ENCODE measurements at places on chromosomes 13 and 19.

- no peak for DNase-seq
These were observed 29.5 kb downstream of the COMP start for GRCh38 chr19:18761531-18762110.

DNA sequence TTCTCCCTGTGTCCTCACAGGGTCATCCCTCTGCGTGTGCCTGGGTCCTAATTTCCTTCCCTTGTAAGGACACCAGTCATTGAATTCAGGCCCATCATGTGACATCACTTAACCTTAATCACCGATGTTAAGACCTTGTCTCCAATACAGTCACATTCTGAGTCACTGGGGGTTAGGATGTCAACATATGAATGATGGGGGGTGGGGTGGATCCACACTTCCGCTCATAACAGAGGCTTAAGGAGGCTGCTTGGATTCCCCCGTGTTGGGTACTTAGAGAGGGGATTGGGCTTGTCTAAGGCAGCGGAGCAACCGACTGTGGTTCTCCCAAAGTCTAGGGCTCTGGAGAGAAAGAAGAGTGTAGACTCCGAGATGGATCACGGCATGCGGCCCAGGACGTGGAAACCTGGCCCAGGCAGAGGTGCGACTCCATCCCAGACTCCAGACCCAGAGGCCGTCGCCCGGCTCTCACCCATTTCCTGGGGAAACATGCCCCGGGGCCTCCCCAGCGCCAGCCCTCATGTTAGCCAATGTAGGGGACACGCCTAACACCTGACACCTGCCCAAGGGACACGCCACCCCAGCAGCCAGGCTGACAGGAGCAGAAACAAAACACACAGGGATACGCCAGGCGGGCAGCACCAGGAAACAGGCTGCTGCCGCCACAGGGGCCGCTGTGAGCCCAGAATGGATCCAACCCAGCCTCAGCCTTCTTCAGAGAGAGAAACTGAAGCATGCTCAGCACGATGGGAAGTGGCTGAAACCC, 17.1 kb upstream of the IGLON5 start:
- no peak for DNase-seq

- DNase-seq, result no peak
These were observed 652.5 kb downstream of the SLITRK1 start for GRCh38 chr13:83229574-83230305.

DNA sequence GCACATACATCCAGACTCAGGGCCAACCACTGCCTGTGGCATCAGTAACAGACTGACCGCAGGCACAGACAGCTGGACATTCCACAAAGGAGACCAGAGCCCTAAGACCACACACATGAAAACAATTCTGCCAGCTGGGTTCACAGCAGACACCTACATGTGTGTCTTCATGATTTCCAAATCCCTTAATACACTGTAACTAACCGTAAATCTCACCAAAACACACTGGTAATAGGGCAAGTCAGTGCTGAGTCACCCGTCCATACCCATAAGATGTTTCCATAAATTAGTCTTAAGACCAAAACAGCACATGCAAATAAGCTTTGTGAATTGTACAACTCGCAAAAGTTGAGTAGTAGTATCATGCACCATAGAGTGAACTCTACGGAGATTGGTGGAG, 65.4 kb downstream of the TUBGCP3 start:
- DNase-seq, result no peak

GRCh38 chr19:35977446-35978222, 17.4 kb upstream of the SDHAF1 start:
- DNase-seq, result no peak

- no peak for DNase-seq
These were observed 7.3 kb downstream of the OPA3 start for GRCh38 chr19:45577111-45577905.

GRCh38 chr13:50580684-50581305, 262.7 kb downstream of the DLEU7 start:
- no peak for DNase-seq

DNA sequence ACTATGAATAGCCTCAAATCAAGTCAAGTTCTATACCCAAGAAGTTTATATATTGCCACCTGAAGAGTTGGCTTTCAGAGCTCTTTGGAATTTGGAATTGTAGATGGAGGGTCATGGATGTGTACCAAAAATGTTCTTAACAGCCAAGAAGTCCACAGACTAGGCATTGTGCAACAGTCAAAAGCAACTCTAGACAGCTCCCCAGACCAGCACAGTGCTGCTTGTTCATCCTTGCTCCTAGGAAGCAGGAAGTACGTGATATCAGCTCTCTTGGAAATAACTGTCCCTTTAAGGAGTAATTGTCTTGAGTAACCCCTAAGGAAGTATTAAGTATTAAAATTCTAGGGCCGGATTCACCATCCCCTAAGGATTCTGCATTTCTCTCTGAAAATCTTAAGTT, 30.7 kb upstream of the IL17D start:
- DNase-seq, result no peak

- DNase-seq, result no peak
These were observed 356.9 kb upstream of the TSHZ3 start for GRCh38 chr19:31706131-31706530.

- no peak for DNase-seq
These were observed 152.7 kb downstream of the TNFRSF19 start for GRCh38 chr13:23722726-23723453.

- DNase-seq, result no peak
These were observed 1.3 kb downstream of the TSKS start for GRCh38 chr19:49761625-49762311.

GRCh38 chr13:99258210-99258860, at the start of gene GPR18:
TSS of gene GPR18 (minus strand) at chr13:99258379. CDS start at chr13:99255872, 2,507 bp downstream.
- DNase-seq, result no peak

GRCh38 chr13:90068658-90069057, 1278.8 kb upstream of the MIR17HG start:
- no peak for DNase-seq

DNA sequence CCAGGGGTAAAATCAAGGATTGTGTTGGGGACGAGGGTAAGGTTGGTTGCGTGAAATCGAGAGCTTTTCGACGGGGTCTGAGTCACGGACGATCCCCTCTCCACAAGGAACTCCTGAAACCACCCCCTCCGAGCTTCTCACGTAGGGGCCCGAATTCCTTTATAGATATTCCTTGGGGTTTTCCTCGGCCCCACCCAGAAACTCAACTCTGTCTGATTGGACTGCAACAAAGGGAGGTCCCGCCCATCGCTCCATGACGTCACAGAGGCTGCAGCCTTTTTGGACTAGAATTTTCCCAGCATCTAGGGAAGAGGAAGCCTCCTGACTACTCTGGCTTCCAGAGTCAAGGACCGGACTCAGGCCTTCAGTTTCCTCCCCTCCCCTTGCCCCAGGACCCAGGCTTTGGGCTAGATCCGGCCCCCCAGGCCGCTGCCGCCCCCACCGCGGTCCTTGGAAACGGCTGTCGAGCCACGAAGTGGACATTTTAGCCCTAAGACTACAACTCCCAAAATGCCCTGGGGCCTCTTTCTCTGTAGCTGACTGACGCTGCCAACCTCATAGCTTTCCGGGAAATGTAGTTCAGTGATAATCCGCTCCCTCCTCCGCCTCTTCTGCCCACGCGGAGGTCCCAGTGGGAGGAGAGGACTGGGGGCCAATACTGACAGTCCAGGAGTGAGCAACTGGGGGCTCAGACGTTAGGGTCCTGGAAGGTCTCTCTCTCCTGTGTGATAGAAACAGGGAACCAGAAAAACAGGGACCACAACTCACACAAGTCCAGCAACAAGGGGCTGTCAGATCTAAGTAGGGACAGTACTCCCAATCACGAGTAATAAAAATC, at the start of gene IZUMO1:
Gene IZUMO1, minus strand, starts transcription at position 172 of the 838 bp plus-strand sequence. CDS start 1,050 bp downstream, outside the sequence.
- DNase-seq, result no peak

DNA sequence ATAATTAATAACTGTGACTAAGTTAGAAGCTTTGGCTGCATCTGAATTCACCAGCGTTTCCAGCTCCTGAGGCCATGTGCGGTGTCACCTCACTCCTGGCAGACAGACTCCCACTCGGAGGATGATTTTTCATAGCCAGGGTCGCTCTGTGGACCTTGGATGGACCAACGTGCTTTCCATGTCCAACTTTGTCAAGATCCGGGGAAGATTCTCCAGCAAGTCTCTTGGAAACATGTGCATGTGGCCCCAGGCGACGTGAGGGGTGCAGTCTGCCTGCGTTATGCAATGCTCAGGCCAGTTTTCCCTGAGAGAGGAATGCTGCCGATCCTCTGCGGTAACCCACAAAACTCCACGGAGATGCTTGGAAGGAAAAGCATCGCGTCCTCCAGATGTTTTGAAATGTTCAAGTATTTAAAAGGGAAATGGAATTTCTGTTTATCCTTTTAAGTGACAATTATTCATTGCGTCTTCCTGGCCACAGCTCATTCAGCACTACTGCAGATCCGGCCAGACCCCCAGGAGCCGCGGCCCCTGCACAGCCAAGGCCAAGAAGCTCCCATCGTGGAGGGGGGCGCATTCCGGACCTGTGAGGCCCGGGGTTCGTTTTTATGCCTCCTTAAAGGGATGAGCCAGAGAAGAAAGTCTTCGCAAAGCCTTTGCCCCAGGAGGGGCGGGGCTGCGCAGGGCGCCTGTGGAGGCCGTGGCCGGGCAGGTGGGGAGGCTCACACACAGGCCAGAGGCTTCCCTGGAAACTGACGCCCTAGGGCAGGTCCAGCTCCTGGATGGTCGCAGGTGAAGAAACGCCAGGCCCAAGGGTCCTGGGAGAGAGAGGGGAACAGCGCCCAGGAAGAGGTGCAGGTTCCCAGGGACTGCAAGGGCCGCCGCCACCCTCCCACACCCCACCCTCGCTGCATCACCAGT, 46.0 kb downstream of the C13orf46 start:
- no peak for DNase-seq

DNA sequence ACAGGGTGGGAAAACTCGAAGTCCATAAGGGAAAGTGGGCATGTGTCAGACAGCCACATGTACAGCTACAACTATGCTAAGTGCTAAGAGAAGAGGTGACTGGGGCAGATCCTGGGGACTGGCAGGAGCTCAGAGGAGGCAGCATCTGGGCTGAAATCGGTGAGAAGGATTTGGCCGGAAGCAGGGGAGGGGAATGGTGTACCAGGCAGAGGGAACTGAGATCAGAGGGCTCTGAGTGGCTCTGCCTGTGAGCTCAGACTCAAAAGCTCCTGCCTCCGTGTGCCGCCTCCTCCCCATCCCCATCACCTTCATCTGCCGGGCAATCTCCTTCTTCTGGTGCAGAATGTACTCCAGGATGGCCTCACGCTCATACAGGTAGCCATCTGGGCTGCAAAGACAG, 21.8 kb downstream of the NOSIP start:
- DNase-seq, result no peak

DNA sequence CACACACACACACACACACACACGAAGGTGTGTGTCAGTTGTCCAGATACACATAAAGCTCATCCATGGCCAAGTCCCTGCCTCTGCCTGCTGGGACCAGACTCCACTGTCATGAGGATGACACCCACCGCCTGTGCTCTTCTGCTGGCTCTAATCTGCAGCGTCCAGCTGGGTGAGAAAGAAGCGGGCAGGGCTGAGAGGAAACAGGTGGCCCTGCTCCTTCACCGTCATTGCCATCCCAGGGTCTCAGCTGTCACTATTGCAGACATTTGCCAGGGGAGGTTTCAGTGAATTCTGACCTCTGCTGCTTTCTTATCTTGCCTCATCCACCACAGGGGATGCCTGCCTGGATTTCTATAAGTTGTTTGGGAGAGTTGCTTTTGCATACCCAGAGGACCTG, 31.4 kb downstream of the SCGB2B2 start:
- DNase-seq, result no peak

DNA sequence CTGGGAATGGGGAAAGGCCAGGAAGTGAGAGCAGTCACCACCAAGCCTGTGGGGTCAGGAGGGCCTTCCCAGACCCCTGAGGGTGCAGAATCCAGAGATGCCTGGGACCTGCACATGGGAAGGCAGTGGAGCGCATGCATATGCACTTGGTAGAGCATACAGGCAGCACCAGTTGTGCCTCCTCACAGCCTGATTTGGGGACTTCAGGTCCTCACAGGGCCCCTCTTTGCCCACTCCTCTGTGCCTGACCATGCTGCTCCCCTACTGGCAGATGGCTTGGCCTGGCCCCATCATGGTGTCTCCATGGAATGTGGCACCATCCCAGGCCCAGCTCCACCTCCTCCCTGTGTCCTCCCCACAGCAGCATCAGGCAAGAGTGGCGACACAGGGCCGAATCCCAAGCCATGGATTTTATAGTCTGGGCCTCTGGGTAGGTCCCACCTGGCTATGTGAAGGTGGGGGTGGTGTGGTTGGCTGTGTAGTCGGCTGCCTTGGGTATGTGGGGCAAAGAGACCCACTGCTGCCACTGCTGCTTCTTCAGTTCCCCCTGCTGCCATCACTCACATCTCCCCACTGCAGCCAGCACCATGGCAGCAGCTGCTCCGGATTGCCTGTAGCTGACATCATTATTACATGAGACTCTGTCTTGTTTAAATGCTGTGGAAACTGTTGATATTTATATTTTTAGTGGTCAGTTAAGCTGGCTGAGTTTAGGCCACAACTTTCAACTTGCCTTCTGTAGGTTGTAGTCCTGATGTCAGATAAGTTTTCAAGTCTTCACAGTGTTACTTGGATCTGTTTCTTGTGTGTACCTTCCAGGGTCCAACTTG, 247.0 kb downstream of the GPC6 start:
- DNase-seq, result no peak

DNA sequence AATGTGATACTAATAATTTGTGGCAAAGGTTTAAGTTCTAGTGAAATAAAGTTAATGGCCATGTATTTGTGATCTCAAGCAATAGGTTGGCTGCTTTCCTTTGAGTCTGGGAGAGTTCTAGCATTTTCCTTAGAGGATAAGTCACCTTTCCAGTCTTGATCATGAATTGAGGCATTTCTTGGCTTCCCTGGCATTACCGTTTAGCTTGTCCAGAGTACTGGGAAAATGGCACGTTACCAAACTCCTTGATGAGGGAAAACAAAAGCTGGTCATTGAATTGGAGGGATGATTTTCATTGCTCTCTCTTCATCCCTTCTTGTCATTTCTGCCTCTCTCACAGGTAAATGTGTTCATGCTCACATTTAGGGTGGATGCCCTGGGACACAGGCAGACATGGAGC, 34.0 kb upstream of the SPRY2 start:
- no peak for DNase-seq

- no peak for DNase-seq
These were observed 63.1 kb downstream of the GSX1 start for GRCh38 chr13:27855381-27855780.

GRCh38 chr19:38321646-38322196, 2.1 kb downstream of the KCNK6 start:
- no peak for DNase-seq

DNA sequence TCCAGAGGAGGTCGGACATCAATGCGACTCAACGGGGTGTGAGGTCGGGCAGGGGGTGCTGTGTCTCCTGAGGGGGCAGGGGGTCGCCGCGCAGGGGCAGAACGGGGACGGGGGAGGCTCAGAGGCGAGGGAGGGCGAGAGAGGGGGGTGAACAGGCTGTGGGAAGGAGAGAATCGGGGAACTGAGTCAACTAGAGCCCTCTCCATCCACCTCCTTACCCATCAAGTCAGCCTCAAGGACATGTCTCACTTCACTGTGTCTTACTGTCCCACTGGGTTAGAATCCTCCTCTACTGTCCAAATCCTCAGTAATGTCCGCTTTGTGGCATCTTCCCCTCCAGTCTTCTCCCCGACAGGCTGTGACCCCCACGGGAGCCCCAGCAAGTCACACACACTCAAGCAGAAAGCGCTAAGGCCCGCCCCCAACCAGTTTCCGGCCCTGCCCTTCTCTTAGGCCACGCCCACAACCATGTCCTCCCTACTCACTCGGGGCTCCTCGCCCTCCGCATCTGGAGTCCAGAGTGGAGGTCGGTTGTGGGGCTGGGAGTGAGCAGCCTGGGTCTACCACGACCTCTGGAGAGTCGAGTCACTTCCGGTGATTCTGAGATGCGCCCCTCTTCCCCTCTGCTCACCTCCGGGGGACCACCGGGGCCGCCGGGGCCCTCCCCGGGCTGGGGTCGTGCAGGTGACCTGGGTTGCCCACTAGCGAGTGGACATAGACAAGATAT, 9.3 kb downstream of the PLEKHA4 start:
- peak; percentile 81 for DNase-seq

GRCh38 chr13:109790942-109791605, 4.7 kb upstream of the IRS2 start:
- DNase-seq, result no peak
